ENCODE measurements at places on chromosomes 2 and 18.

GRCh38 chr2:205975082-205975949 is 110.7 kb downstream of the INO80D start:
- DNase-seq: no peak

DNA sequence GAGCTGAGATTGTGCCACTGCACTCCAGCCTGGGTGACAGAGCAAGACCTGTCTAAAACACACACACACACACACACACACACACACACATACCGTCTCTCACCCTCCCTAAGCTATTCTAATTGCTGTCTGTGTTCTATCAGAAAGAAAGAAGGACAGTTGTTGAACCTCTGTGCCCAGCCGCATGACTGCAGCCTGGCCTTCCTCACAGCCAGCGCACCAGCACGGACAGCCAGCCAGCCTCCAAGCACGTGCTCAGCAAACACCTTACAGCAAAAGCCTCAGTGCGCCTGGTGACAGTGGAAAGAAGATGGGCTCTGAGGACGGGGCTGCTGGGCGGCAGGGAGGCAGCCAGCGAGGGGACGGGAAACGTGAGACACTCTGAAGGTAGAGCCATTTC is 58.0 kb downstream of the ZNF516 start:
- no peak for DNase-seq

GRCh38 chr2:235863414-235863813 is 304.8 kb downstream of the GBX2 start:
- DNase-seq: no peak

DNA sequence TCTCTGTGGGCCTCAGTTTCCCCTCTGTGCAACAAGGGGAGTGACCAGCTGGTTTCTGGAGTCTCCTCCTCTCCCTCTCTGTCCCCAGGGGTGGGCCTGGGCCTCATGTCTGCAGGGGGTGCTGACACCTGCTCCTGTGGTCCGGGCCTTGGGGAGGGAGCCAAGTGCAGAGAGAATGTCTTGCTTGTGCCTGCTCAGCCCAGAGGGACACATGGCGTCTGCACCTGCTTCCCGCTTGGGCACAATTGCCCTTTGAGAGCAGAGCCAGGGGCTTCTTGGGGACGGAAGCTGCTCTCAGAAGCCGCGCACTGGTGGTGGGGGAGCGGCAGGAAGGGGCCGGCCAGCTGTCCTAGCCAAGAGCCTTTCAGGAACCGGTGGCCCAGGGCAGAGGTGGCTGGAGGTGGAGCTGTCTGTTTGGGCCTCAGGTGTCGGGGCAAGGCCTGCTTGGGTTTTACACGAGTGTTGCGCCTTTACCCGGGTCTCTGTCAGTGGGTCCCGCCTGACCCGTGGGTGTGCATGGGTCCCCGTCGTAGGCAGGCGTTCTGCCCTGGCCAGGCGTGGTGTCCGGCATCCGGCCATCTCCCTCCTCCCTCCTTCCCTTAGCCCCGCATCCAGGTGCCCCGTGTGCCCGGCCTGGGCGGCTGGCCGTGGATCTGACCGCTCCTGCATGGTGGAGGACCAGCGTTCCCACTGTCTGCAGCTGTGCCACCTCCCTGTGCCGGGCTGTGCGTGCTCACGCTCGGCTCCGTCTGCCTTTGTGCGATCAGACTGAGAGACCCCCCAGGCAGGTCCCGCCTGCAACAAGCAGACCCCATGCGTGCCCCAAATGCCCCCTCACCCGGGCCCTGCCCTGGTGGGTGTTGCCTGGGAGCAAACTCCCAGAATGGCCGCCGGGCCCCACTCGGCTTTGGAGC is 4.0 kb downstream of the NEU4 start:
- DNase-seq: no peak

DNA sequence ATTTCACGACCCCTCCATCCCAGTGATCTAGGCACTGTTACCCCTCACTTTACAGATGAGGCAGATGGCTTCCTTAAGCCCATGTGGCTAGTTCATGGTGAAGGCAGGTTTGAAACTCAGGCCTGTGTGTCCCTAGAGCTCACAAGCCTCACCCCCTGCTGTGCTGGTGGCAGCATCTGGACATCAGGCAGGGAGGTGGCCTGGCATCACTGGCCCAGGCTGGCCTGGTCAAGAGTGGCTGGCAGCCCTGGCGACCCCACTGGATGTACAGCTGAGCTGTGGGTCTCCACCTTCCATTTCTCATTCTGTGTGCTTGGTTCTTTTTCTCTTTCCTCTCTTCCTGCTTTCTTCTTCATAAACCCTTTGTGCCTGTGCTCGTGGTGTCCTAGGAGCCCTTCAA is 56.3 kb downstream of the BOLA3 start:
- no peak for DNase-seq

- no peak for DNase-seq
Measured at GRCh38 chr2:78063246-78064020, 541.3 kb upstream of the LRRTM4 start.

DNA sequence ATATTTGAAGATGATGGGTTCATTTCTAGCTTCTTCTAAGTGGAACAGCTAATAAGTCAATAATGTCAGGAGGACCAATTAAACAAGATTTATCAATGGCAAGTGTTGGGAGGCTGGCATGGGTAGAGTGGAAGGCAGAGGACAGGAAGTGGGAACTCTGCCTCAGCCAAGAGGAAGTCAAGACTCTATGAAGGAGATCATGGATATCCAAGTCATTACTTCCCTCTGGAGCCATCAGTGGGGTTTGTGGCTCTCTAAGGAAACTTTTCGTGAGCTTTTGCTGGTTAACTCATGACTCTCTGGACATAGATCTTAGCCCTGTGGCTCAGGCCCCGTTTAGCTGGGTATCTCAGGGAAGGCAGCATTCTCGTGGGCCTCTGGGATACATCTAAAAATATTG is 410.4 kb upstream of the ID2 start:
- no peak for DNase-seq

GRCh38 chr2:42827647-42828486 is 35.5 kb upstream of the HAAO start:
- peak; percentile 70 for DNase-seq

DNA sequence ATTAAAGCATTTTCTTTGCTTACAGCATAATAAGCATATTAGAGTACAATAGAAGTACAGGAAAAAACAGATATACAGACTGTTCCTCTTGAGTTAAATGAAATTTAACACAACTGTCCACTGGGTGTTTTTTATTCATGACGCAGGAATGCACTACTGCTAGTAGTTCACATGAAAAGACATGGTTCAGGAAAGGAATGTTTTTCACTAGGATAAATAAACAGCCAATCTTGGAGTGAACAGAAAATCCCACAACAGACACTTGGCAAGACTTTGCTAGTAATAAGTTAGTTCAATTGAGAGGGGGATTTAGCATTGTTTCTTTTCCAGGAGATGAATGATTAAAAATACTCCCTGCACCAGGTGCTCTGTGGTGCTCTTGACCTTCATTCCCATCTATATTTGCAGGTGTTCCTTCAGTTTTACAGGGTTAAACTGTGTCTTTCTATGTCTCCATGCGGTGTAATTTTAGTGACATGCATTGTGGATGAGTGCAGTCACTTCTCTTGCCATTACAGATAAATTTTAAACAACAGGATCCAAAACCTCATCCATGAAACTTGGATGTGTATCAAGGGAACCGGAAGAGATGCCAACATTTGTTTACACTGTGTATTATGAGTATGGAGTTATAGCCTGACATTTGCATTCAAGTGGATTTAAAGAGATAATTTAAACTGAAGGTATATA is 796.6 kb downstream of the DSC3 start:
- DNase-seq: no peak

GRCh38 chr2:34121076-34121475 is 522.0 kb upstream of the FAM98A start:
- DNase-seq: no peak

DNA sequence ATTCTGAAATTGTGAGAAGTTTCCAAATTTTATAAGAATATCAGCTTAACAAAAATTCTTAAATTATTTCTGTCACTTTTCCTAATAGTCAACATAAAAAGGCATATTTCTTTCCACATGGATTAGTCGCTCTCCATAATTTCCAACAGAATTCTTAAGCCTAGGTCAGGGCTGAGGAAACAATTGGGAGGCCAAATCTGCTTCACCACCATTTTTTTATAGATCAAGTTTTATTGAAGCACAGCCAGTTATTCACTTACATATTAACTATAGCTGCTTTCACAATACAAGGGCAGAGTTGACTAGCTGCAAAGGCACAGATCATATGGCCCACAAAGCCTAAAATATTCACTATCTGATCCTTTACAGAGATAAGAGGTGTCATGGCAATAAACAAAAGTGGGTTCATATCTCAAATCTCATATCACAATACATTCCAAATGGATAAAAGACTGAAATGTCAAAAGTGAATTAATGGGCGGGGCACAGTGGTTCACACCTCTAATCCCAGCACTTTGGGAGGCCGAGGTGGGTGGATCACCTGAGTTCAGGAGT is 18.7 kb downstream of the MEMO1 start:
- DNase-seq: no peak

- no peak for DNase-seq
Measured at GRCh38 chr2:3200420-3200939, 177.1 kb downstream of the EIPR1 start.

GRCh38 chr2:168157926-168158325 is 89.5 kb downstream of the STK39 start:
- no peak for DNase-seq

Measured in NCI-H1694 (cell line).